ENCODE measurements at places on chromosomes 16 and 17.
A peak's percentile ranks its signal among the peaks of the same experiment; 100 is the strongest.

DNA sequence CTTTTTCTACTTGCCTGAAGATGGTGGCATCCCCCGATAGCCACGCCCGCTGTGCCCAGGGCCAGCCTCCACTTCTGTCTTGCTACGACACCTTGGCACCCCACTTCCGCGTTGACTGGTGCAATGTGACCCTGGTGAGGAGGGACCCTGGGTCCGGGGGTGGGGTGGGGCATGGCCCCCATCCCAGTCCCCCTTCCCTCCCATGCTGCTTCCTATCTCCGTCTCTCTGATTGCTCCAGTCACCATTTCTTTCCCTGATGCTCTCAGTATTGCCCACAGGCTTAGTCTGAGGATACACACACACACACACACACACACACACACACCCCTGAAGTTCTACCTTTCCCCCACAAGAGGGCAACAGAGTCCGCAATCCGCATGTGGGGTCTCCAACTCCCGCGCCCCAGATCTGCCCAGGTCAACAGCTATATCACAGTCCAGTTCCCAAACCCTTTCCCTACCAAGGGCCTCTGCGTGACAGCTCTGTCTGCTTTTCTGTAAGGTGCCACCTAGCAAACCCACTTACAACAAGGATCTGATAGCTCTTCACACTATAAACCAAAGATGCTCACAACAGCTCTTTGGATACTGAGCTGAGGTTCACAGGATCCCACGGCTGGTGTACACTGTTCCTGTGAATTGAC is 3.4 kb downstream of the SGCA start:
- no peak for DNase-seq

- DNase-seq = no peak
Measured at GRCh38 chr17:30793282-30793977, 31.1 kb downstream of the CRLF3 start.

DNA sequence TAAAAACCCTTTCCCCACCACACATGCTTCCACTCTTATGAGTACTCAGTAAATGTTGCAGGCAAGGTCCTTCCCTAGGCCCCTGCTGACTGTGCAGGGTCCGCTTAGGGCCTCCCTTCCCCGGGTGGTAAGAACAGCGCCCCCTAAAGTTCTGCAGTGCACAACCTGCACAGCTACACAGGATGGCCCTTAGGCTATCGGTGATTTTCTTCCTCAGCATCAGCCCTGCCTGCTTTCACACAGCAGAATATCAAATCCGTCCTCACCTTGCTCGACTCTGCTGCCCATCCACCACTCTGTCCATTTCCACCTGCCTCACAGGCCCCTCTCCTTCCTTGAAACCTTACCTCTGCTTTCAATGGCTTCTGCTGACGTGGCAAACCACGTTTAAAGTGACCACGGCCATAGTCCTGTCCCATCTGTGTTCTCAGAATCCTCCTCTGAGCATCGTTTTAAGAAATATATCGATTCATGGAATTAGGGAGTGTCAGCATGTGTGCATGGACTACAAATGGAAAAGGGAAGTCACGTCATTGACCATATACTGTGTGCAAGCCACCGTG is 51.4 kb upstream of the TMEM132E start:
- DNase-seq = no peak

DNA sequence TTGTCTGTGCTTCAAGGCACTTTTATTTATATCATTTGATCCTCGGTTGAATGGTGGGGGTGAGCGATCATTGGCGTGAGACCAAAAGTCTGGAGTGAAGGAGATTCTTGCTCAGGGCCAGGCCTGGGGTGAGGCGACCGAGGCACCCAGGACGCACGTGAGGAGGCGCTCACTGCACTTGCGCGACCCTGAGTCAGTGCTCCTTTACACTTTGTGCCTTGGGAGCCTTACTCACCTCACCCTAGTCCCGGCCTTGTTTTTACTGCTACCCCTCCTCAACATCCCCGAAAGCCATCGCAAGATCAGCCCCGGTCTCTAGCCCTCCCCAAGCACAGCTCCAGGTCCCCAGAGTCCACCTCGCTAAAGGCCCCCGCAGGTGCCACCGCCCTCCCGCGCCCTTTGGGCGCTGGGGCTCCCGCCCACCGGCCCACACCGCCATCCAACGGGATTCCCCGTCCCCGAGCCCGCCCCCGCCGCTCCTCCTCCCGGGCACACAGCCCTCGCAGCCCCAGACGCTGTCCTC is 496 bp downstream of the EZH1 start:
- peak; percentile 45 for DNase-seq

DNA sequence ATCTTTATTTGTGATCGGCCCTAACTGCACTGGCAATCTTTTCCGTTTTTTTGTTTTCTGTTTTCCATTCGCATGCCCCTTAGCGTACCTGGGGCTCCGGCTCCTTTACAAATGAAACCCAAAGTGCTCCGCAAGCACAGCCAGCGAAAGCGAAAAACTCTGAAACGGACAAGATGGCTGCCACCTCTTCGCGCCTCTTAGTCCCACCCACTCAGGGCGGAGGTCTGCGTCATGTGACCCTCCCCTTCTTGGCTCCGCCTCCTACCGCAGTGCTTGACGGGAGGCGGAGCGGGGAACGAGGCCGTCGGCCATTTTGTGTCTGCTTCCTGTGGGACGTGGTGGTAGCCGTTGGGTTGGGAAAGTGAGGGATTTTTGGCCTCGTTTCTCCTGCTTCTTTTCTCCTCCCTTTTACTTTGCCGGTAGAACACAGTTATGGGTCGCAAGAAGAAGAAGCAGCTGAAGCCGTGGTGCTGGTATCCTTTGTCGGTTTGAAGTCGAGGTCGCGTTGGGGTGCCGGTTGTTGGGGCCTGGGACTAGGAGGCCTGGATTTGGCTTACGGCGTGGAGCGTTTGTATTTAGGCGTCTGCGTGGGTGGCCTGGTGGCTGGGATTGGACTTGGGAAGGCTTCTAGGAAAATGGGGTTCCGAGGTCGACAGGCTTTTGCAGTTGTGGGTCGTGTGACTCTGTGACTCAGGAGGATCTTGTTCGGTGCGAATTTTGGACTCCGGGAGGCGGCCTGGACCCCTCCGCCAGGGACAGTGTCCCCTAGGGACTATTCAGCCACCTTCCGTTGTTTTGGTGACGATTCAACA is at the start of gene ZNF207:
ZNF207 (plus strand) TSS at position 304 of the 812 bp plus-strand sequence; CDS start at position 433, 129 bp downstream.
- DNase-seq = peak; percentile 97

DNA sequence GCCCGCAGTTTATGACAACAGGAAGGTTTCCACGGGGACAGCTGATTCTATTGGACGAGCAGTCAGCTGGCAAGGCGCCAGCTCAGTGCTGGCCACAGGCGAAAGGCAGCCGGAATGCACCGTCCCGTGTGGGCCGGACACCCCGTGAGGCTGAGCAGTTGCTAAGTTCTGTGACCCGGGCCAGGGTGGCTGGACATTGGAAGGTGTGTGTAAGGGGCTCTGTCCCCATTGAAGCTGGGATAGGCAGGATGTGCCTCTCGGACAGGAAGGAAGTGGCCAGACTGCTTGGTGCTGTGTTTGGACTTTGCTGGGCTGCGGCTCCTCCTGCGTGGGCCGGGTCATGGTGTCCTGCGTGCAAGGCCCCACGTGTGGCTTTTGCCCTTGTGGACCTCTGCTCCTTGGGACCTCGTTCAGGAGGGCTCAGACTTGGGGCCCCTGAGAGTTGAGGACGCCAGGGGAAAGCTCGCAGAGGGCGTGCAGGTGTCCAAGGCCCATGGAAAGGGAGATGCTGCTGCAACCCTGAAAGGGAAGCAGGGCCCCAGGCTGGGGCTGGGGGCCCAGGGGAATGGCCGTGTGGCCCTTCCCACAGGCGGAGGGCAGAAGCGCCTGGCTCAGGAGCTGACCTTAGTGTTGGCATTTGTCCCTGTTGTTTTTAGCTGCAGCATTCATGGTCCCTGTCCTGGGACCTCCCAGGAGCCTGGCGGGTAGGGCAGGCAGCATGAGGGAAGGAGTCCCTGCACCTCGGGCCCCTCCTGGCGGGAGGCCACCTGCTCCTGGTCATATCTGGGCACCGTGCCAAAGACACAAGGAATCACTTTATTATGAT is 10.0 kb downstream of the BAIAP2 start:
- DNase-seq = peak; percentile 84
